Lung (tissue), 17 donors: ENCODE measurements at places on chromosomes 3 and 15. TPM values are rescaled to one million over a fixed set of nuclear protein-coding genes. Genes with fewer than 3 reads are reported as not detected.

Gene PLSCR1
- polyA plus RNA-seq = 38.6 TPM

- no peak for DNase-seq
Measured at GRCh38 chr3:44926172-44926571, 49.8 kb downstream of the ZDHHC3 start.

Gene IL17RB
- 7.4 TPM for polyA plus RNA-seq

- DNase-seq = no peak
Measured at GRCh38 chr3:30655187-30655812, 48.9 kb downstream of the TGFBR2 start.

Gene ZNF385D
- polyA plus RNA-seq = 0.81 TPM

GRCh38 chr3:52246728-52247408 lies 1.3 kb downstream of the PPM1M start:
- no peak for DNase-seq

Gene IL17RC
- 39.8 TPM for polyA plus RNA-seq
